ENCODE measurements at places on chromosomes 2 and 18.

GRCh38 chr2:96800061-96801004 is 15.7 kb upstream of the CNNM3 start:
- DNase-seq, result no peak

DNA sequence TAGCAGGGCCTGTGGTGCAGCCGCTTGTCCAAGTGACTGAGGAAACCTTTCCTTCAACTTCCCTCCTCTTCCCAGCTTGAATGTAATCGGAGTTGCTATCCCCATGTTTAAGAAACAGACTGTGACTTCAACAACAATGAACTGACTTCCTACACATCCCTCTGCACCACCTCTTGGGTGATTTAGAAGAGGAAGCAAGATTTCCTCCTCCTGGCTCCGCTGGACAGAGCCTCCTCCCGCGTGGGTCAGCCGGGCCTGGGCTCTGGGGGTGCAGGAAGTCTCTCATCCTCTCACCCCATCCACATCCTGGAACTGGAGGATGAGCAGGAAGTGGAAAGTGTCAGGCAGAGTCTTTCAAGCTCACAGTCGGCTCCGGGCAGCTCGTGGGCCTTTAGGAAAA is 84.3 kb downstream of the GATA6 start:
- DNase-seq, result no peak

- no peak for DNase-seq
Measured at GRCh38 chr2:58635801-58636375, 394.8 kb upstream of the FANCL start.

DNA sequence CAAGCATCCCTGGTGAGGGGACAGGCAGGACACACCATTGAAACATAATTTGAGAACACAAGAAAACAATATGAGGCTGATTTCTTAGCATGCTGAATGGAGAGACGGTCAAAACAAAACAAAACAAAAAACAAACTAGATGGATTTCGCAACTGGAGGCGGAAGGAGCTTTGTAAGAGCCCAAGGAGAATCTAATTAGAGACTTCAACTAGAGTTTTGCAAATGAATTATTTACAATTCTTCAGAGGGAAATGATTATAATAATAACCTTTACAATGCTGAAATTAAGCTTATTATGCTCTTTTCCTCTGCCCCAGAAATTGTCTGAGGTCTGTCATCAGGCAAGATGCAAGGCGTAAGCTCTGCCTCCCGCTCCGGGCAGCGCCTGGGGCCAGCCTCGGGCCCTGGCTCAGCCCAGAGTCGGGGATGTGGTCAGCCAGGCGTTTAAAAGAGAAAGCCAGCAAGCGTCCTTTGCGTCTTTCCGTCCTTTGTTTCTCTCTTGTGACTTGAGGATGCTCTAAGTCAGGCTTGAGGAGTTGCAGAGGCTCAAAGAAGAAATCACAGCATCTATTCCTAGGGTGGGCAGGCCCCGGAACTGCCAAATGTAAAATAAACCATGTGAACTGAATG is 139.6 kb downstream of the TWIST2 start:
- DNase-seq, result no peak

DNA sequence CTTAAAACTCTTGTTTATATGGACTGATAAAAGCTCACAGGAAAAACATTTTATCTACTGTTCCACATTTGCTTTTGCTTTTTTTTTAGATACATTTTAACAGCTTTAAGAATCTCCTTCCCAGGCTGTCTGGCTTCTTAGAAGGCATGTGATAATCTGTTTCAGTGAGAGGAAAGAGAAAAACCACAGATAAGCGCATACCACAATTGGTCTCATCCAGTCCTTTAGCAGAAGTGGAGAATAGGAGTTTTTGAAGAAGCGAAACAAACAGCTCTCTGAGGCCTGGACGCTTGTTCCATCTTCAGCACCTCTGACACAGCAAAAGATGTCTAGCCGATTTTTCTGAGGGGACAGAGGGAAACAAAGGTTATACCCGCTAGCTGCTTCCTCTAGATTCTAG is 37.6 kb downstream of the RMC1 start:
- DNase-seq, result no peak

DNA sequence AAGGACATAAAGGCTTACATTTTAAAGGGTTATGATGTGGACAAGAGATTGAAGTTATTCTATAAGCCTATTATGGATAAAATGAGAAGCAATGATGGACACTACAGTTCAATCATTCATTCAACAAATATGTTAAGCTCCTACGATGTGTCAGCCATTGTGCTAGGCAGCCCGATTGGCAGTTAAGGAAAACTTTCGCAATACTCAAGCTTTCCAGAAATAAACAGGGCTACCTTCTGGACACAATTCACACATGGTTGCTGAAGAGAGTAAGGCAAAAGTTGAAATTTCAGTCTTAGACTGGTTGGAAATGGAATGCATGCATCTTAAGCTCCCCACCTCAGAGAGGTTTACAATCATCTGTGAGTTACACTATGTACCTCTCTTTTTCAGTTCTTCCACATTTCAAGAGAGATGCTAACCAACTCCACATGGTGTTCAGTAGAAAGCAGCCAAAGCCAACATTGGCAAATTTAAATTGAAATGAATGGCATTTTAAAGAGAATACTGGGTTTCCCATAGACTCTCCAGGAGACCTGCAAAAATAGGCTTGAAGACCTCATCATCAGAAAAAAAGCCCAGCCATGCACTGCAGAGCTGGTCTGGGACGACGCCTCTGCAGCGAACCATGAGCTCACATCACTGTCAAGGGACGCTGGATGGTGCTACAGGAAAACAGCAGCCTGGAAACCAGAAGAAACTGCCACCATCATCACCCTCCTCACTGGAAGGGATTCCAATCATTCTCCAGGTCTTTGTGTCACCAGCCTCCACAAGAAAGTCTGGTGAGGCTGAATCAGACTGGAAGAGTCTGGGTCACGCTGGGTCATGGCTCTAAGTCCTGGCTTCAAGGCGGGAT is 276.3 kb downstream of the AFF3 start:
- no peak for DNase-seq

- DNase-seq, result peak; percentile 36
Measured at GRCh38 chr2:44560352-44560751, 198.6 kb downstream of the CAMKMT start.

DNA sequence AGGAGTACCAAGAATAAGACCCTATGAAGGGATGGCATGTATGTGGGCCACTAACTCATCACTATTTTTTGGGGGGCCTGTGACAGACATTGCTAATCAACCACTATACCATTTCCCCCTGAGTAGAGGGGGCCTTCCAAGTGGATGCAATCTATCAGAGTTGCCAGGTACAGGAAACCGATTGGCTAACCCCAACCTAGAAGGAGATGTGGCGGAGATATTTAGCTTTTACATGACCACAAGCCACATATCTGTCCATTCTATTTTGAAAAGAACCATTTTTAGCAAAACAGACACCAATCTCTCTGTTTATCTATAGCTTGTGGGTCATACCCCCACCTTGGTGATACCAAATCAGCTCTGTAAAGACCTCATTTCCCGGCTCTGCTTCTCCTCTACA is 51.0 kb downstream of the PAX8 start:
- DNase-seq, result no peak

DNA sequence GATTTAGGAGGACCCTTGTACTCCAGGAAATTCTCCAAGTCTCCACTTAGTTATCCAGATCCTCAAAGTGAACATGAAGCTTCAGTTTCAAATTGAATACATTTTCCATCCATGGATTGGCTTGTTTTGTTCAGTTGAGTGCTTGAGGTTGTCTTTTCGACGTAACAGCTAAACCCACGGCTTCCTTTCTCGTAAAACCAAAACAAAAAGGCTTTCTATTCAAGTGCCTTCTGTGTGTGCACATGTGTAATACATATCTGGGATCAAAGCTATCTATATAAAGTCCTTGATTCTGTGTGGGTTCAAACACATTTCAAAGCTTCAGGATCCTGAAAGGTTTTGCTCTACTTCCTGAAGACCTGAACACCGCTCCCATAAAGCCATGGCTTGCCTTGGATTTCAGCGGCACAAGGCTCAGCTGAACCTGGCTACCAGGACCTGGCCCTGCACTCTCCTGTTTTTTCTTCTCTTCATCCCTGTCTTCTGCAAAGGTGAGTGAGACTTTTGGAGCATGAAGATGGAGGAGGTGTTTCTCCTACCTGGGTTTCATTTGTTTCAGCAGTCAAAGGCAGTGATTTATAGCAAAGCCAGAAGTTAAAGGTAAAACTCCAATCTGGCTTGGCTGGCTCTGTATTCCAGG is at the start of gene CTLA4:
CTLA4 (plus strand) TSS at position 211 of the 640 bp plus-strand sequence; CDS start at position 383, 172 bp downstream.
- DNase-seq, result no peak

DNA sequence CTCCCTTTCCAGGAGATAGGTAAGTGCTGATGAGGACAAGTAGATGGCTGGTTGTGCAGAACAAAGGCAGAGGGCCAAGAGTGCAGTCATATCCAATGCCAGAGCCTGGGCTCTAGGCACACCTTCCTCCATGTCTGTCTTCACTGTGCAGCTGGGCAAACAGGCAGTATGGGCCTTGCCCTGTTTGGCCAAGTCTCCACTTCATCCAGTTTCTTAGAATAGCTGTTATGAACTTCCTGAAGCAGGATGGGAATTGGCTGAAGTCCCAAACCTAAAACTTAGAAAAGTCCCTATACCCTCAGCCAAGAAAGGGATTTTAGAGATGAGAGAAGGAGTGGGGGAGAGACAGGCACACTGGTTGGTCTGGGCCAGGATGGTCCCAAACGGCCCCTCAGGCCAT is 37.5 kb upstream of the CYP26B1 start:
- DNase-seq, result no peak

DNA sequence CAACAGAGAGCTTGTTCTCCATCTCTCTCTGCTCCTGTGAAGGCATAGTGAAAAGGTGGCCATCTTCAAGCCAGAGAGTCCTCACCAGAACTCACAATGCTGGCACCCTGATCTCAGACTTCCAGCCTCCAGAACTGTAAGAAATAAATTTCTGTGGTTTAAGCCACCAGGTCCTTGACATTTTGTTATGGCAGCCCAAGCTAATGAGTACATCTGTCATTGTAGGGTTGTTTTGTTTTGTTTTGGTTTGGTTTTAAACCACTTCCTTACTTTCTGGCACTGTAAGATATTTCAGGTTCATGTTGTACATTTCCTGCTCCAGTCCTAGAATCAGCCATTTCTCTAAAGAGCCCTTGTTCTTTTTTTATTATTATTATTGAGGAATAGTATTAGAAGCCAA is 171.2 kb downstream of the CPS1 start:
- no peak for DNase-seq

- DNase-seq, result no peak
Measured at GRCh38 chr2:171509945-171510731, 12.1 kb upstream of the CYBRD1 start.

GRCh38 chr2:37644191-37644590 is 27.3 kb downstream of the CDC42EP3 start:
- no peak for DNase-seq

GRCh38 chr2:113166187-113166645 is 7.6 kb upstream of the PSD4 start:
- DNase-seq, result no peak

DNA sequence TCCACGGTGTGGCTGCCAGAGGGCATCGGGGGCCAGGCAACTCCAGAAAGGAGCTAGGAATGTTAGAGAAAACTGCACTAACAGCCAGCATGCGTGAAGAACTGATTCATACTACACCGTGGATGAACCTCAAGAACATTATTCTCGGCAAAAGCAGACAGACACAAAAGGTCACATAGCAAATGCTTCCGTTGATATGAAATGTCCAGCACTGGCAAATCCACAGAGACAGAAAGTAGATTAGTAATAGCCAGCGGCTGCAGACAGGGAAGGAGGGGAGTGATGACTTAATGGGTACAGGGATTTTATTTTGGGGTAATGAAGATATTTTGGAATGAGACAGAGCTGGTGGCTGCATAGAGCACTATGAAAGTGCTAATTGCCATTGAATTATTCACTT is 37.4 kb downstream of the SCTR start:
- no peak for DNase-seq

DNA sequence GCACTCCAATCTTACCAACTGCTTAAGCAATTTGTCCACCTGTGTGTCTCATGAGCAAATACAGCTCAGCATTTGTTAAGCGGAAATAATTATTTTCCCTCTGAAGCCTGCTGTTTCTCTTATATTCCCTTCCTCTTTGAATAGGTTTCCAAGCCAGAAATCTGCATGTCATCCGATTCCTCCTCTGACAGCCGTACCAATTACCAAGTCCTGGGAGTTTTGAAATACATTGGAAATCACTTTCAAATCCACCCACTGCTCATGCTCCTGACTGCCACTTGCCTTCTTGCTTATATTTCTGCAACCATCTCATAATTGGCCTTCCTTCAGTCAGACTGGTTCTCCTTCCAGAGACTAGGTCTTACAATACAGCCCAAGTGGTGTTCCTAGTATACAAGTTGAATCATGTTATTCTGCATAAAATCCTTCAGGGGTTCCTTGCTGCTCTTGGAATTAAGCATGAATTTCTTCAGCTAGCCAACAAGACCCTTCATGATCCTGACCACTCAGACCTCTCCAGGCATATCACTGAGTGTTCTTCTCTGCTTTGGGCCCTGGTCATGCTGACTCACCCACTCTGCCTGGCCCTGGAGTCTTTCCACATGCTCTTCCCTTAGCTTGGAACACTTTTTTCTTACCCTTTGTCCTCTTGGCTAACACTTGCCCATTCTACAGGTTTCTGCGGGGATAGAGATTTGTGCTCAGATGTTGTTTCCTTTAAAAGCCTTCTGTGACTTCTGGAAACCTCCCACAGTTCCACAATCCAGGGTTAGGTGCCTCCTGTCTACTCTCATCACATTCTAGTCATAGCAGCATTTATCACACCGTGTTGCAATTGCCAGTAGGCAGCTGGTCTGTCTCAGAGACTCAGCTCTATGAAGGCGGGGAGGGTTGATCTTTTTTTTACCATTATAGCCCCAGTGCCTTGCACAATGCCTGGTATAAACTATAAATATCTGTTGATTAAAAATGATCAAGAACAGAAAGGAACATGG is 157.6 kb downstream of the ARL6IP6 start:
- no peak for DNase-seq

GRCh38 chr18:37783771-37784170 is 218.2 kb upstream of the CELF4 start:
- DNase-seq, result no peak

DNA sequence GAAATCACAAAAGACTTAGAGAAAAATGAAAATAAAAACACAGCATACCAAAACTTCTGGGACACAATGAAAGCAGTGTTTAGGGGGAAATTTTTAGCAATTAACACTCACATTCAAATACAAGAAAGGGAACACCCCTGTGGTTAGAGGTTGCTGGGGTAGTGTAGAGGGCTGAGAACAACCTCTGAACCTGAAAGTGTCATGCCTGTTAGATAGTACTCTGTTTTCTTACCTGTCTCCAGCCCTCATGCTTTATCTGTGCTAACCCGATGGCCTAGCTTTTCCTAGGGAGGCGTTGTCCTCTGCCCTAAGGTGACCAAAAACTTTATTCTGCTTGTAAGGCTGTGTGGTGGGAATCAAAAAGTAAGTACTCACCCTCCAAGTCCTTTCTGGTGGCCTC is 122.6 kb upstream of the OTX1 start:
- DNase-seq, result no peak

DNA sequence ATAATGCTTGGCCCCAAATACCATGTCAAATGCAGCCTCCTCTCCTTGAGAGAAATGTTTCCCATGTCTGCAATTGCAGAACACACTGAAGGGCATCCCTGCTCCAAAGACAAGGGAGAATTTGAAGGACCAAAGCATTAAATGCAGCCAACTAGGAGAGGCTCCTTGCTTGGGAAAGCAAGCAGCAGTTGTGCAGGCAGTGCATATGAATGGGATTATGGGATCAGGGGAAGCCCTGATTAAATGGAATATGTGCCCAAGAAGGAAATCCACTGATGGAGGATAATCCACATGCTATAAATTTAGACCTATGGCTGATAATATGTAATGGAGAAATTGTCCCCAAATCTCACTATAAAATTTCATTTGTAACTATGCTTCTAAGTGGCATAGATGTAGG is 116.1 kb downstream of the NCKAP5 start:
- no peak for DNase-seq

- no peak for DNase-seq
Measured at GRCh38 chr2:188452084-188452483, 160.4 kb downstream of the GULP1 start.

All from stimulated activated CD8-positive, alpha-beta memory T cell treated with anti-CD3 and anti-CD28 coated beads, Interleukin-4, amount 100 ng/mL, for 48 hours (primary cell).